ENCODE measurements at places on chromosomes 2 and 18. TPM values are rescaled to one million over a fixed set of nuclear protein-coding genes. Genes with fewer than 3 reads are reported as not detected.
A peak's percentile ranks its signal among the peaks of the same experiment; 100 is the strongest.

CCDC102B gene
- total RNA-seq, result 6.9 TPM

- no peak for DNase-seq
Measured at GRCh38 chr2:168561991-168562390, 105.9 kb downstream of the CERS6 start.

DNA sequence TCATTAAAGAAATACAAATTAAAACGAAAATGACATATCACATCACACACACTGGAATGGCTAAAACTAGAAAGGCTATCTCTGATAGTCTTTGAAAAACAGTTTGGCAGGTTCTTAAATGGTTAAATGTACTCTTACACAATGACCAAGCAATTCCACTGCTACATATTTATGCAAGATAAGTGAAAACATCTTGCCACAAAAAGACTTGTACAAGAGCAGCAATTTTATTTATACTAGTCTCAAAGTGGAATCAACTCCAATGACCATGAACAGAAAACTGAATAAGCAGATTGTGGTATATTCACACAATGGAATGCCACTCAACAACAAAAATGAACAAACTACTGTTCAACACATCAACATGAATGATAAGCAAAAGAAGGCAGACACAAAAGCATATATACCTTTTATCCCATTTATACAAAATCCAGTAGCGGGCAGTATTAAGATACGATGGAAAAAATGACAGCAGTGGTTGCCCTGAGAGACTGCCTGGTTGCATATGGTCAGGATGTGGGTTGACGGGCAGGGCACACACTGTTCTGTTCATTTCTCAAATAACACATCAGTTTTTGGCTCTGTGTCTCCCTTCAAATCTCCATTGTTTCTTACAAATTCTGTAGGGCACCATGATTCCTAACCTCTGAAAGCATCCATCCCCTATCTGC is 25.4 kb downstream of the SP100 start:
- DNase-seq, result peak; percentile 54

DNA sequence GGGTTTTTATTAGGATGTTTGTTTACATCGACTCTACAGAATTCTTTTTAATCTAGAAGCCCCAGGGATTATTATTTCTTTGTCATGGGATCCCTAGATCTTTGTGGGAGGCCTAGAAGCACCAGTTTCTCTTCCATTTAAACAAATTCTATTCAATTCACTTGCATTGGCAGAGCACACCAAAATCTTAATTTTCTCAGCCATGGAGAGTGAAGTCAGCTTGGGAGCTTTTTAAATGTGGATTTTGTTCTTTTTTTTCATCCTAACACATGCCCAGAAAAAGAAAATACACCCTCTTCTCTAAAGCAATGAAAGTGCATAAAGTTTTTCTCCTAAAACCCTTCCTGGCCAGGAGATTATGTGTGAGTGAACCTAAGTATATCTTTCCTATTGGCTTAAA is 38.5 kb downstream of the CDCA7 start:
- no peak for DNase-seq

DNA sequence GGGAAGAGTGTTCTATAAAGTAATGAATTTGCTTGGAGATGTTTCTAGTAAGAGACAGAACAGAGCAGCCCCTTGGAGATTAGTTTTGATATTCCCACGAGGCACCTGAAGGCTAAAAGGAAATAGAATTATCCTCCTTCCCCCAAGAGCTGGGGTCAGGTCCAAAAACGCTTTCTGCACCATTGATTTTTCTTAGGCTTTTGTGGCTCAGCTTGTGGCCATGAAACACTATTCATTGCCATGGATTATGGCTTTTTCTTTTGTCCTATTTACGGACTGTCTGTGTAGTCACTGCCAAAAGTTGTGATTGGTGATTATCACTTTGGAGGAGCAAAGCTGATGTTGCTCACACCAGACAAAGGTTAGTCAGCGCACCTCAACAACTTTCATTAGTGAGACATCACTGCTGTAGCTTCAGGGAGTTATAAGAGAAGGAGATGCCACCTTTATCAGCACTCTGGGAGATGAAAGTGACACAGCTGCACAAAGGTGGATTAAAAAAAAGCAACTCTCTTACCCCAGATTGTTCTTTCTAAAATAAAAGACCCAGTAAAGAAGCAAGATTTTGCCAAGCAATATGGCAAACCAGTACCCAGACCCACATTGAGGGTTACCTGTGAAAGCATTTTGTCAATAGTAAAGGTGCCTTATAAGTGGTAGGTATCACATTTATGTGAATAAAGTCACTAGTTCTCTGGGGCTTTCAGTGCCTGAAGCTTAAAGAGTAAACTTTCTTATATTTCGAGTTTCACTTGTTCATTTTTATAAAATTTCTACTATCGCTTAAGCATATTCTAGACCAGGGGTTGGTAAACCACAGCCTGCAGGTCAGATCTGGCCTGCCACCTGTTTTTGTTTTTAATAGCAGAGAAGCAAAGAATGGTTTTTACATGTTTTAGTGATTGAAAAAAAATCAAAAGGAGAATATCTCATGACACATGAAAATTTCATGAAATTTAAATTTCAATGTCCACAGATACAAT is 10.6 kb downstream of the CXCR4 start:
- DNase-seq, result no peak
